ENCODE measurements at places on chromosomes 1 and 21.
A peak's percentile ranks its signal among the peaks of the same experiment; 100 is the strongest.

- no peaks in the 10 kb centered on the region for H3K36me3 ChIP-seq
- H3K27ac ChIP-seq: no peak overlapping the region
- H3K4me1 ChIP-seq: no peaks in the 10 kb centered on the region
- H3K27me3 ChIP-seq: no peaks in the 10 kb centered on the region
- DNase-seq: no peak
Observed at GRCh38 chr1:54558434-54559030, 10.5 kb downstream of the ACOT11 start.

DNA sequence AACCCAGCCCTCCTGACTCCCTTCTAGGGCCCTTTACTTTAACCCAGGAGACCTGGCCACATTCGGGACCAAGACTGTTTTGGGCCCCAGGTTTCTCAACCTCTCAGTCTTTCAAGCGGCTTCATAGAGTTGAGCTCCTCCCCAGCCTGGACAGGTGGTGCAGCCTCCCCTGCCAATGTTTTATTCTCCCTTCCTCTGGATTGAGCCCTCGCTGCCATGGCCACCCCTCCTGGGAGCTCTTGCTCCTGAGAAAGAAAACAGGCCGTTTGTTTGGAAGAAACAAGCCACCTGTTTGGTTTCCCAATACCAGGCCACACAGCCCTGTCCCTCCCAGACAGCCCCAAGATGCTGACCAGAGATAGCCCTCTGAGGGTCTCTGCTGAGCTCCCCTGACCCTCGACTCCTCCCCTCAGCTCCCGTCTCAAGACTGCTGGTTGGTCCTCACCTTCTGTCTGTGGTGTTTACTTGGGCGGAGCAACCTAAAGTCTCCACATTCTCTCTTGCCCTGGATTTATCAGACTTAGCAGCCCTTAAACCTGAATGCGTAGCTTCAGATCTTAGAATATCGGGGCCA is 3.3 kb downstream of the TMEM51 start:
- H3K4me3 ChIP-seq: no peak overlapping the region
- H3K36me3 ChIP-seq: no peaks in the 10 kb centered on the region
- no peaks in the 10 kb centered on the region for H3K27me3 ChIP-seq

DNA sequence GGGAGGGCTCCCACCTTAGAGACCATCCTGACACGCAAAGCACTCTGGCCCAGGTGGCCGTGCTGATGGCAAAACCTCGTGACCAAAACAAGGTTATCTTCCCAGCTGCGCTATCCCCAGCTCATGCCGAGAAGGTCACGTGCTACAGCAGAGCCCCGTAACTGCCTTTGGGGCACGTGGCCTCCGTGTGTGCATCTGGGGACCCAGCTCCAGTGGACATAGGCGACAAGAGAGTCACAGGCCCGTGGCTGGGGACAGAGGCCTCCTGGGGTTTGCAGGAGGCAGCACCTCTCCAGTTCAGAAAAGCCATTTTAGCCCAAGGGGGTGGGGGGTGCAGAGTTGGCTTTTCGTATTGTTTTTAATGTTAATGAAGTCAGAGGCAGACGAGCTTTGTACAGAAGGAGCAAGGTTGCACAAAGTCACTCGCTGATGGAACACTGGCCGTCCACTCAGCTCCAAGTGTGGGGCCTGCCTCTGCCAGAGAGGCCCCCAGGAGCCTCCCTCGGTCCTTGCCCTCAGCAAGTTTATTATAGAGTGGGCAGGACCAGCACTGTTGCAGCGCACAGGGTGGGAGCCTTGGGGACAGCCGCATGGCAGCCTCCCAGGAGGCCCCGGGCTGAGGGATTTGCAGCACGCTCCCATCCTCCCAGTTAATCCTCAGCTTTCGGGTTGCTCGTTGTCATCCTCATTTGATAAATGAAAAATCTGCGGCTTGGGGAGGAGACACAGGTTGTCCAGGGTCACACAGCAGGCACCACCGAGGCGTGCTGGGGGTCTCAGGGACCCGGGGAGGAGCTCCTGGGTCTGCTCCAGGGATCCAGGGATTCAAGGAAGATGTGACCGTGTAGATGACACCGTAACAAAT is 8.0 kb upstream of the PDE9A start:
- no peak overlapping the region for H3K27ac ChIP-seq
- no peaks in the 10 kb centered on the region for H3K27me3 ChIP-seq
- no peak overlapping the region for H3K4me3 ChIP-seq
- H3K4me1 ChIP-seq: peaks cover 5% of the 10 kb centered on the region
- no peaks in the 10 kb centered on the region for H3K36me3 ChIP-seq

- no peak for DNase-seq
- H3K27ac ChIP-seq: no peak overlapping the region
- H3K4me3 ChIP-seq: no peak overlapping the region
Observed at GRCh38 chr1:95096218-95096841, 20.8 kb upstream of the TLCD4 start.

DNA sequence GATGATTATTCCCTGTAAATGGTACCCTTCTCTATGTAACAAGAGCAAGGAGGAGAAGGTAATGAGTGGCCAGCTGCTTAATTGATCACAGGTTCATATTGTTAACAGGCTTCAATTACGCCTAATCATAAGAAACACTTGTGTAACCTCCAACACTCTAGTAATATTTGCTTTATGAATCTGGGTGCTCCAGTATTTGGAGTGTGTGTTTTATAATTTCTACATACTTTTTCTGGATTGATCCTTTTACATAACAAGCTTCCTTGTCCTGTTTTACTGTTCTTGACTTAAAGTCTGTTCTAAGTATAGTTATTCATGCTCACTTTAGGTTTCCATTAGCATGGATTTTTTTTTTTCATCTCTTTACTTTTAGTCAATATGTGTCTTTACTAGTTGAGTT is 984.2 kb downstream of the AMY1C start:
- H3K27me3 ChIP-seq: no peaks in the 10 kb centered on the region
- H3K27ac ChIP-seq: no peak overlapping the region
- no peak for DNase-seq
- H3K4me3 ChIP-seq: no peak overlapping the region
- no peaks in the 10 kb centered on the region for H3K4me1 ChIP-seq

DNA sequence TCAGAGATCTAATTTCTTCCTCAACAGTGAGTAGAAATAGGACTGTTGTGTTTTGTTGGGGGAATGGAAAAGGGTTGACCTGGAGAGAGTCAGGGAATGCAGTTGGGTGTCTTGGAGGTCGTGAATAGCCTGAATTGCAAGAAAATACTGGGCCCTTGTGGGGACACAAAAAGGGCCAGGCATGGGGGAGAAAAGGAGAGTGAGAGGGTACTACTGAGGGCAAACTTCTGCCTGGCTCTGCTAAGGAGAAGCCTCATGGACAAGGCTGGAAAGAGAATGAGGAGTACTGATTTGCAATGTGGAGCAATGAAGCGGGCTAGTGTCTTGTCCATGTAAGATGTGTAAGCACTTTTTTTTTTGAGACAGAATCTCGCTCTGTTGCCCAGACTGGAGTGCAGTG is 96.2 kb upstream of the IRF2BP2 start:
- H3K36me3 ChIP-seq: no peaks in the 10 kb centered on the region
- H3K27ac ChIP-seq: no peak overlapping the region
- no peaks in the 10 kb centered on the region for H3K4me1 ChIP-seq
- H3K4me3 ChIP-seq: no peak overlapping the region
- no peaks in the 10 kb centered on the region for H3K27me3 ChIP-seq

GRCh38 chr1:33433509-33434362 is 2.8 kb upstream of the PHC2 start:
- H3K27ac ChIP-seq: peak overlapping the region; percentile 10
- H3K36me3 ChIP-seq: no peaks in the 10 kb centered on the region
- peaks cover 16% of the 10 kb centered on the region for H3K4me1 ChIP-seq
- no peaks in the 10 kb centered on the region for H3K27me3 ChIP-seq
- no peak overlapping the region for H3K4me3 ChIP-seq

- DNase-seq: no peak
- no peak overlapping the region for H3K4me3 ChIP-seq
- H3K4me1 ChIP-seq: no peaks in the 10 kb centered on the region
- H3K36me3 ChIP-seq: peaks cover 7% of the 10 kb centered on the region
Observed at GRCh38 chr1:11822091-11822490, 16.1 kb downstream of the CLCN6 start.
